ENCODE measurements at places on chromosomes 6 and 20. TPM values are rescaled to one million over a fixed set of nuclear protein-coding genes. Genes with fewer than 3 reads are reported as not detected.

- H3K36me3 ChIP-seq = no peaks in the 10 kb centered on the region
- H3K27ac ChIP-seq = peak overlapping the region; percentile 55
- no peaks in the 10 kb centered on the region for H3K27me3 ChIP-seq
- no peak overlapping the region for H3K4me3 ChIP-seq
Measured at GRCh38 chr20:41249411-41250281, 67.9 kb downstream of the ZHX3 start.

GRCh38 chr6:125211352-125211751 is 57.8 kb downstream of the TPD52L1 start:
- no peak overlapping the region for H3K4me3 ChIP-seq
- DNase-seq = no peak
- H3K27ac ChIP-seq = no peak overlapping the region
- H3K36me3 ChIP-seq = no peaks in the 10 kb centered on the region
- peaks cover 4% of the 10 kb centered on the region for H3K4me1 ChIP-seq

GRCh38 chr6:37486121-37486839 is 13.4 kb downstream of the CCDC167 start:
- no peak overlapping the region for H3K27ac ChIP-seq
- no peak overlapping the region for H3K4me3 ChIP-seq
- peaks cover 9% of the 10 kb centered on the region for H3K4me1 ChIP-seq
- DNase-seq = no peak
- no peaks in the 10 kb centered on the region for H3K36me3 ChIP-seq

- H3K36me3 ChIP-seq = no peaks in the 10 kb centered on the region
- H3K4me1 ChIP-seq = no peaks in the 10 kb centered on the region
- H3K27me3 ChIP-seq = no peaks in the 10 kb centered on the region
- no peak overlapping the region for H3K4me3 ChIP-seq
Measured at GRCh38 chr6:94956910-94957309, 620.4 kb upstream of the MANEA start.

Gene CGA
- total RNA-seq = 0.83 TPM

DNA sequence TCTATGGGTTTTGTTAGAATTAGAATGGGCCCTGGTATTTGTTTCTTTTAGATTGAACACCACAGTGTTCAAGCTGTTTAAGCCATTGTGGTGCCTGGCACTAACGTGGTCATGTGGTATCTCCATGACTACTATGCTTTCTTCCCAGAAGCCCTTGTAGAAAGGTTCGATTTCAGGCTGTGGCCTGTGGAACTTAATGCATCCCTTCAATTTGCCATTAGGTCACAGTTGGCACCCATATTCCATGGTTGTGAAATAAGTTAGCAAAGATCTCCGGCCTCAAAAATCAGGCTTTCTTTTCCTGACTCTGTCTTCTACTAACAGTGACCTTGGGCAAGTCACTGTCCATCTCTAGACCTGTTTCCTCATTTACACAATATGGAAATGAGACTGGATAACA is 31.3 kb upstream of the AAR2 start:
- H3K4me1 ChIP-seq = no peaks in the 10 kb centered on the region
- H3K27ac ChIP-seq = peak overlapping the region; percentile 13
- H3K36me3 ChIP-seq = peaks cover 51% of the 10 kb centered on the region
- H3K4me3 ChIP-seq = no peak overlapping the region

Gene CD93
- 60.1 TPM for total RNA-seq

DNA sequence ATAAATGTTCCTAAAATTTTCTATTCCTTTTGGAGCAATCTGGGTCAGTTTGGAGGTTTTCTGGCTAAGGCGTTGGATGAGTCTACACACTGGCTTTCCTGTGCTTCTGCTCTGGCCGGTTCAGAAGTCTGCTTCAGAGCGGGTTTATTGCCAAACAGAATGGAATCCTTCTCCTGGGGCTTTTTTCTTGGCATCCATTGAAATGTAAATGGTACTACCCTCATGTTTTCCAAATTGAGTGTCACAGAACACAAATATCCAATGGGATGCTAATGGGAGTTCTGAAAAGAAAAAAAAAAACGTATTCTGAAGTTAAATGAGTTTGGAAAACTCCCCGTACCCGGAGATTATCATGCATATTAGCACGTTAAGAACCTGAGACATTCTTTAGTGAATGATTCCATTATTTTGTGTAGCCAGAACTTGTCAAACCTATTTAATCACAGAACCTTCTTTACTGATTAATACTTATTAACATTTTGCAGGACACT is 930.3 kb downstream of the QKI start:
- DNase-seq = no peak
- H3K27me3 ChIP-seq = no peaks in the 10 kb centered on the region
- H3K36me3 ChIP-seq = no peaks in the 10 kb centered on the region

Gene GNAS-AS1
- total RNA-seq = not detected

DNA sequence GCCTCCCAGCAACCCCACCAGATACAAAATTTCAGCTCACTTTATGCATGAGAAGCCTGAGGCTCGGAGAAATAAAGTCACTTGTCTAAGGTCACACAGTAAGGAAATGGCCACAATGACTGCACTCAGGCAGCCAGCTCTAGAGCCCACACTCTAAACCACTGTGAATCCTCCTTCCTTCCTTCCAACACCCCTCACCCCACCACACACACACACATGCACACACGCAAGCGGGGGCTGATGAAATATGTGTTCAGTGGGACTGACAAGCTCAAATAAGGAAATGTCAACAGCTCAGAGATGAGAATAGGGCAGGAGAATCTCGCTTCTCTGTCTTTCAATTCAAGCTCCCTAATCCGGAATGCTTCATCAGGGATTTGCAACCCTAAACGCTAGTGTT is 6.0 kb upstream of the BPIFA1 start:
- H3K4me3 ChIP-seq = no peak overlapping the region
- H3K27ac ChIP-seq = no peak overlapping the region
- H3K36me3 ChIP-seq = no peaks in the 10 kb centered on the region
- no peaks in the 10 kb centered on the region for H3K4me1 ChIP-seq
- no peak for DNase-seq
- H3K27me3 ChIP-seq = peaks cover 4% of the 10 kb centered on the region

DNA sequence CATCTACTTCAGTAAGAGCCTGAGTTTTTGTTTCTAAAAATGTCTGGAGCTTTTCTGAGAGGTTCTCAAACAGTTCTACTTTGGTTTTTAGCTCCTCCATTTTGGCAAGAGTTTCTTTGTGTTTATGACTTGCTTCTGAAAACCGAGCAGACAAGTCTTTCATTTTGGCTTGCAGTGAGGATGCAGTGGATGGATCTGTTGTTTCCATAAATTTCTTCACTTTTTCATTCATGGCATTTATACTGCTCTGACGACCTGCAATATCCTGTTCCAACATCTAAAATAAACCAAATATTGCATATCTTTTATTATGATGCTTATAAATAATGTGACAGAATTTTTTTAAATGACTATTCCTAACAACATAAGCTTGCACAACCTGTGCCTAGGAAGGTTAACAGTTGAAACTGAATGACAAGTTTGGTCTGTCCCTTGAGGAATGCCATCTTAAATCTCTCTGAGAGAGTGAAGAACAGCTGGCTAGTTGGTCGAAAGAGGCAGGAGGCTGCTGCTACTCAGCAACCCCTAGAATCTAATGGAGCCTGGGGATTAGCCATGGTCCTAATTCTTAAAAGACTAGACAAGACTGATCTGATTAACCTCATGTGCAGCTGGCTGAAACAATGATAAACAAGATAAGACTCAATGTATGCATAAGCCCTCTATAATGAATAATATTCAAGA is 69.8 kb downstream of the DST start:
- no peaks in the 10 kb centered on the region for H3K4me1 ChIP-seq
- no peaks in the 10 kb centered on the region for H3K36me3 ChIP-seq
- no peak overlapping the region for H3K27ac ChIP-seq
- no peaks in the 10 kb centered on the region for H3K27me3 ChIP-seq
- no peak for DNase-seq

DNA sequence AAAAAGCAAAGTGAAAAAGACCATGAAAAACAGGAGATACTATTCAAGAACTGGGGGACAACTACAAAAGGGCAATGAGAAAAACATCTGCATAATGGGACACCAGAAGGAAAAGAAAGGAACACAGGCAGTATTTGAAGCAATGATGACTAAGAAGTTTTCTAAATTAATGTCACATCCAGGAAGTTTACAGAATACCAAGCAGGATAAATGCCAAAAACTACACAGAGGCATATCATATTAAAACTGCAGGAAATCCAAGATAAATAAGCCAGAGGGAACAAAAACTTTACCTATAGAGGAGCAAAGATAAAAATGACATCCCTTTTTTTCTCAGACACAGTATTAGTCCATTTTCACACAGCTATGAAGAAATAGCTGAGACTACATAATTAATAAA is 193.0 kb downstream of the ERMARD start:
- no peak overlapping the region for H3K4me3 ChIP-seq
- no peaks in the 10 kb centered on the region for H3K36me3 ChIP-seq
- H3K4me1 ChIP-seq = no peaks in the 10 kb centered on the region
- H3K27ac ChIP-seq = no peak overlapping the region
- no peaks in the 10 kb centered on the region for H3K27me3 ChIP-seq

GRCh38 chr6:148494226-148494625 is 151.6 kb downstream of the SASH1 start:
- H3K4me3 ChIP-seq = no peak overlapping the region
- H3K27ac ChIP-seq = no peak overlapping the region
- H3K27me3 ChIP-seq = no peaks in the 10 kb centered on the region
- no peaks in the 10 kb centered on the region for H3K4me1 ChIP-seq

DNA sequence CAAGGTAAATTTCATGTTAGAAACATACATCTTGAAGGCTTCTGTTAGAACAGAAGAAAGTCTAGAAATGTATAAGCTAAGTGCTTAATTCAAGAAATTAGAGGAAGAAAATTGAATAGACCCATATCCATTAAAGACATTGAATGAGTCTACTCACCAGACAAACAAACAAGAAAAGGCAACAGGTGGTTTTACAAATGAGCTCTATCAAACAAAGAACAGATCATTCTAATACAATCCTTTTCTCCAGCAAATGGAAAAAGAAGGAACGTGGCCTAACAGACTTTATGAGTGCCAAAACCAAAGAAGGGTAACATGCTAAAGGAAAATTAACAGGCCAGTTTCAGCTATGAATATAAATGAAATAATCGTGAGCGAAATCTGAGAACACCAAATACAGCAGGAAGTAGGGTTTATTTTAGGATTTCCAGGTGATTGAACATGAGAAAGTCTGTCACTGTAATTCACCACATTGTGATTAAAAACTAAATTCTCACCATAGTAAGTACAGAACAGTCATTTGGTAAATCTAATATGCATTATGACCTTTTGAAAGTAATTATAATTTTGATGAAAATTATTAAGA is 22.6 kb downstream of the MTHFD1L start:
- H3K27me3 ChIP-seq = no peaks in the 10 kb centered on the region
- no peak for DNase-seq
- peaks cover 4% of the 10 kb centered on the region for H3K4me1 ChIP-seq
- H3K4me3 ChIP-seq = no peak overlapping the region
- no peaks in the 10 kb centered on the region for H3K36me3 ChIP-seq

GRCh38 chr6:45185403-45186251 is 142.5 kb upstream of the RUNX2 start:
- H3K4me3 ChIP-seq = no peak overlapping the region
- no peak for DNase-seq
- no peaks in the 10 kb centered on the region for H3K4me1 ChIP-seq
- H3K27me3 ChIP-seq = no peaks in the 10 kb centered on the region
- H3K36me3 ChIP-seq = no peaks in the 10 kb centered on the region
- H3K27ac ChIP-seq = no peak overlapping the region

GRCh38 chr6:113403966-113404595 is 453.1 kb upstream of the MARCKS start:
- H3K4me1 ChIP-seq = no peaks in the 10 kb centered on the region
- no peak for DNase-seq
- no peaks in the 10 kb centered on the region for H3K36me3 ChIP-seq
- H3K4me3 ChIP-seq = no peak overlapping the region

DNA sequence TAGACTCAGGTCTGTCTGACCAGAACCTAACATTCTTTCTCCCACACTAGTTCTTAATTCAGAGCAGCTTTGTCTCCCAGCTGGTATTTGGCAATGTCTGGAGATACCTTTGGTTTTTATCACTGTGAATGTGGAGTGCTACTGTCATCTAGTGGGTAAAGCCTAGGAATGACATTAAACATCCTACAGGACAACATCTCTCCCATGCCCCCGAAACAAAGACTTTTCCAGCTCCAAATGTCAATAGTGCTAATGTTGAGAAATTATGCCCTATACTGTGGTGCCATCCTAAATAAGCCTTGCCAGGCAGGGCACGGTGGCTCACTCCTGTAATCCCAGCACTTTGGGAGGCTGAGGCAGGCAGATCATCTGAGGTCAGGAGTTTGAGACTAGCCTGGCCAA is 4.2 kb upstream of the TTPAL start:
- no peak overlapping the region for H3K4me3 ChIP-seq
- H3K27ac ChIP-seq = no peak overlapping the region
- no peaks in the 10 kb centered on the region for H3K27me3 ChIP-seq
- no peaks in the 10 kb centered on the region for H3K36me3 ChIP-seq
- H3K4me1 ChIP-seq = peaks cover 8% of the 10 kb centered on the region

- H3K4me3 ChIP-seq = no peak overlapping the region
- H3K4me1 ChIP-seq = peaks cover 77% of the 10 kb centered on the region
Measured at GRCh38 chr6:36131511-36132245, 1.4 kb downstream of the MAPK13 start.

- H3K4me3 ChIP-seq = no peak overlapping the region
- no peaks in the 10 kb centered on the region for H3K27me3 ChIP-seq
- no peaks in the 10 kb centered on the region for H3K4me1 ChIP-seq
- H3K36me3 ChIP-seq = no peaks in the 10 kb centered on the region
- H3K27ac ChIP-seq = no peak overlapping the region
Measured at GRCh38 chr6:12312736-12313135, 22.6 kb downstream of the EDN1 start.

GRCh38 chr6:137173501-137173900 is at the start of gene IL22RA2:
TSS of gene IL22RA2 (minus strand) at chr6:137173644. CDS start at chr6:137161749, 11,895 bp downstream.
- H3K27me3 ChIP-seq = no peaks in the 10 kb centered on the region
- no peaks in the 10 kb centered on the region for H3K36me3 ChIP-seq

- H3K27ac ChIP-seq = no peak overlapping the region
- H3K4me1 ChIP-seq = no peaks in the 10 kb centered on the region
- H3K27me3 ChIP-seq = peaks cover 6% of the 10 kb centered on the region
- no peak for DNase-seq
Measured at GRCh38 chr20:46746956-46747526, 37.6 kb downstream of the SLC2A10 start.

Gene SPAG4
- 14.3 TPM for total RNA-seq

GRCh38 chr20:22533823-22534751 is 50.3 kb downstream of the FOXA2 start:
- no peak overlapping the region for H3K27ac ChIP-seq
- H3K36me3 ChIP-seq = no peaks in the 10 kb centered on the region
- no peaks in the 10 kb centered on the region for H3K27me3 ChIP-seq

DNA sequence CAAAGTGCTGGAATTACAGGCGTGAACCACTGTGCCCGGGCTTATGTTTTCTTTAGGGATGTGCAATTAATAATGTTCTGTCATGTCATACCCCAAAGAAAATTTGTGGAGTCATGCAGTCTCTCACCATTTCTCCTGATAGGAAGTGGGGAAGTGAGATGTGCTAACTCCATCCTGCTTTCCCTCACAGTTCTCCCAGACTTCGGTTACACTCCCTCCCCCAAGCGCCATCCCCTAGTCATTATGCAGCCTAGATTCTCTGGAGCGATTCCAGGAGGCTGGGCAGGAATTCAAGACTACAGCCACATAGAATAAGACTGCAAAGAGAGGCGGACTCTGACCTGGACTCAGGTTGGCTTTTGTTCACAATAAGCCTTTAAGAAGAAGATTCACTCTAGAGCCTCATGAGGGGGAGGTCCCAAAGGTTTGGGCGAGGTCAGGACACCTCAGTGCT is 271.4 kb downstream of the ALDH8A1 start:
- no peak overlapping the region for H3K4me3 ChIP-seq
- H3K27ac ChIP-seq = no peak overlapping the region
- no peaks in the 10 kb centered on the region for H3K27me3 ChIP-seq
- no peaks in the 10 kb centered on the region for H3K4me1 ChIP-seq
- peak; percentile 18 for DNase-seq

Data from adrenal gland (tissue), 19 donors.